ENCODE measurements at places on chromosomes 6 and 20. TPM values are rescaled to one million over a fixed set of nuclear protein-coding genes. Genes with fewer than 3 reads are reported as not detected.

- DNase-seq, result no peak
These were observed 13.4 kb upstream of the STX16 start for GRCh38 chr20:58637466-58638213.

DNA sequence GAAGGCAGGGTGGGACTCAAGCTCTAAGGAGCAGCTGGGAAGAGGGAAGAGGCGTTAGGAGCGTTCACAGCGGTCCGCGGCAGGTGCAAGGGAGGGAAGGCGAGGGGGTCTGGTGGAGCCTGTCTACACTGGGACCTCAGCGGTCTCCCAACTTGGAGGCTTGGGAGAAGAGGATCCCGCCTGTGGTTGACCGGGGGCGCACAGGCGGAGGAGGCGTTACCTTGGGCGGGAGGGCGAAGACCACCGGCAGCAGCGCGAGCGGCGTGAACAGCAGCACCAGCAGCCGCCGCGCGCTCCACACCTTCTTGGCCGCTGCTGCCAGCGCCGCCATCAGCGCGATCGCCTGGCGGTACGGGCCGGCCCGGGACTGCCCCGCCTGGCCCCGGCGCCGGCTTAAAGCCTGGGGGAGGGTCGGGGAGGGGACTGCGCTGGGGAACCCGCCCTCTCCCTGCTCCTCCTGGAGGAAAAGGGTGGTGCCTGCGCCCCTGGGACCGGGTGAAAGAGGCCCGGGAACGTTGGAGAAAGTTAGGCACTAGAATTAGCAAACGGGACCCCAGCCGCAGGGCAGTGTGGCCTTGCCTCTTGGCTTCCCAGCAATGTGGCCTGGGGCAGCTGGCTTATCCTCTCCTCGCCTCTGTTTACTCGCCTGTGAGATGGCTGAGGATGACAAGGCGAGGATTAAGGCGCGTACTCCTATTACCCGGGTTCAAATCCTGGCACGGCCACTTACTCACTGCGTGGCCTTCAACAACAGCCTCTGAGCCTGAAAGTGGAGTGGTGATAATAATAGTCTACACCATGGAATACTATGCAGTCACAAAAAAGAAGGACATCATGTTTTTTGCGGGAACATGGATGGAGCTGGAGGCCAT is at the start of gene SLC13A3:
Gene SLC13A3 (minus strand): TSS at position 369 of the 872 bp plus-strand sequence. CDS start 38 bp downstream, at position 331.
- DNase-seq, result no peak

DNA sequence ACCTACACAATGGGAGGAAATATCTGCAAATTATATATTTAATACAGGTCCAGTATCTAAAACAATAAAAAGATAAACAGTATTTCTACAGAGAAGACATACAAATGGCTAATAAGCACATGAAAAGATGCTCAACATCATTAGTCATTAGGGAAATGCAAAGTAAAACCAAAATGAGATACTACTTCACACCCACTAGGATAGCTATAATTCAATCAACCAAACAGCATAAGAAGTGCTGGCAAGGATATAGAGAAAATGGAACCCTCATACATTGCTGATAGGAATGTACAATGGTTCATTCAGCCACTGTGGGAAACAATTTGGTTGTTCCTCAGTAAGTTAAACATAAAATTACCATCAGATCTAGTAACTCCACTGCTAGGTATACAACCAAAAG is 48.7 kb downstream of the NUDT3 start:
- DNase-seq, result no peak

The OR2J3 gene
- not detected for polyA plus RNA-seq

The PNPLA1 gene
- 2.6 TPM for polyA plus RNA-seq
